ENCODE measurements at places on chromosomes 3 and 15.

DNA sequence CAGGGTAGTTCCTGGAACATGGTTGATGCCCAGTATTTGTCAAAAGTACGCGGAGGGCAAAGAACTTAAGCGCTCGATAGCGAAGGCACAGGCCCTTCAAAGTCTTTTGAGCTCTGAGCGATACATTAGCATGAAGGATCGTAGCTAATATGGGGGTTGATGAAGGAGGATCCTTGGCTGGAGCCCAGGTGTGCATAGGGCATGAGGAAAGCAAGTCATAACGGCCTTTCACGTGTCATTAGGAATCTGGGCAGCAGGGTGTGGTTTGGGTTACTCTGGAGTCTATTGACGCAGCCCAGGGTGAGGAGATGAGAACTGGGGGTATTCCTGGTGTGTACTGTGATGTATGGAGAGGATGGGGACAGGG lies 31.7 kb downstream of the SPINK8 start:
- DNase-seq, result no peak

GRCh38 chr15:70254311-70254869 lies 156.7 kb upstream of the TLE3 start:
- DNase-seq, result no peak

DNA sequence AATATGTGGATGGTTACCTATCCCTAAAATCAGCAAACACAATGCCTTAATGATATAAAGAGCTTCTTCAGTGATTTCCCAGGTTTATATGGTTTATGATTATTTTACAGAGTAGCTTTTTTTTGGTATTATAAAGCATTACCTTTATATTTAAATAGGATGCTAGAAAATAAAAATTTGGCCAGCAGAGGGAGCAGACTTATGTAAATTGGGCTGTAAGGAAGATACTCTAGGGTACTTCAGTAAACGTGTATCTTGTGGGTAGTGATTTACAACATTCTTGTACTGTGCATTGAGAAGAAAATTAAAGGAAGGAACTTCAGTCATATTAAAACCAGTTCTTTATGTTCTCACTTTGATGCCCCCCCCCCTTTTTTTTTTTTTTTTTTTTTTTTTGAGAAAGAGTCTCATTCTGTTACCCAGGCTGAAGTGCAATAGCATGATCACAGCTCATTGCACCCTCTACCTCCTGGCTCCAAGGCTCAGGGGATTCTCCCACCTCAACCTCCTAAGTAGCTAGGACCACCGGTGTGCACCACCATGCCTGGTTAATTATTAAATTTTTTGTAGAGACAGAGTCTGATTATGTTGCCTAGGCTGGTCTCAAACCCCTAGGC lies 167.9 kb downstream of the BBX start:
- DNase-seq, result no peak

DNA sequence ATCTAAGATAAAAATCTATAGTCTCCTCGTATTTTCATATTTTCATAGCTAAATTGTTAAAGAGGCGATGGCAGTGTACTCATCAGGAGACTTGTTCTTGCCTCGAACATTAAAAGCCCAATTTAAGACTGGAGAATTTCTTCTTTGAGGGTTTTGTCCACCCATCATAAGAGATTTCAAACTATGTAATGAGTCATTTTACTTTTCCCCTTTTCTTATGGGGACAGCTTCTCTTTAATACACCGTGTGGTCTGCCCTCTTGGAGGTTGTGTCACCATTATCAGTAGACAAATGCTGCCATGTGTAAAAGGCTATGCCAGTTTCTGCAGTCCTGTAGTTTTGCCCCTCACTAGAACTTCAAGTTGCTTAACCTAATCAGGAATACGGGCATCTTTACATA lies 16.9 kb downstream of the TGFBR2 start:
- no peak for DNase-seq

- no peak for DNase-seq
Observed at GRCh38 chr15:31374489-31374888, 47.9 kb downstream of the KLF13 start.

- DNase-seq, result no peak
Observed at GRCh38 chr3:58237941-58238681, 519 bp downstream of the ABHD6 start.

- no peak for DNase-seq
Observed at GRCh38 chr15:97959724-97960363, 659 bp upstream of the ARRDC4 start.

GRCh38 chr15:62093809-62094208 lies 27.0 kb downstream of the C2CD4A start:
- no peak for DNase-seq

DNA sequence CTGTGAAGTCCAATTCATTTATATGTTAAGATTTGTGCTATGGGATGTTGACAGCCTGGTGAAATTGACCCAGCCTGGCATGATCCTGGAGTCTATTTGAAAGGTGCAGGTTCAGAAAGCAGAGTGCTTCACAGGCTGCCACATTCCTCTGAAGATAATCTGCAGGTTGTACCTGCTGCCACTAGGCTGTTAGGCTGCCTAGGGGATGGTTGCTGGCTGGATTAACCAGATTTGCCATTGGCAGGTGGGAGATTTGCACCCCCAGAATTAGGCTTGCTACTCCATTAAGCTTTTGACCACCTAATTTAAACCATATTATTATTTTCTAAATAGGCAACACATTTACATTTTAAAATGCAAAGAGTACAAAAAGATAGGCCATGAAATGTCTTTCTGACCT lies 85.8 kb upstream of the RASGRP1 start:
- DNase-seq, result no peak

DNA sequence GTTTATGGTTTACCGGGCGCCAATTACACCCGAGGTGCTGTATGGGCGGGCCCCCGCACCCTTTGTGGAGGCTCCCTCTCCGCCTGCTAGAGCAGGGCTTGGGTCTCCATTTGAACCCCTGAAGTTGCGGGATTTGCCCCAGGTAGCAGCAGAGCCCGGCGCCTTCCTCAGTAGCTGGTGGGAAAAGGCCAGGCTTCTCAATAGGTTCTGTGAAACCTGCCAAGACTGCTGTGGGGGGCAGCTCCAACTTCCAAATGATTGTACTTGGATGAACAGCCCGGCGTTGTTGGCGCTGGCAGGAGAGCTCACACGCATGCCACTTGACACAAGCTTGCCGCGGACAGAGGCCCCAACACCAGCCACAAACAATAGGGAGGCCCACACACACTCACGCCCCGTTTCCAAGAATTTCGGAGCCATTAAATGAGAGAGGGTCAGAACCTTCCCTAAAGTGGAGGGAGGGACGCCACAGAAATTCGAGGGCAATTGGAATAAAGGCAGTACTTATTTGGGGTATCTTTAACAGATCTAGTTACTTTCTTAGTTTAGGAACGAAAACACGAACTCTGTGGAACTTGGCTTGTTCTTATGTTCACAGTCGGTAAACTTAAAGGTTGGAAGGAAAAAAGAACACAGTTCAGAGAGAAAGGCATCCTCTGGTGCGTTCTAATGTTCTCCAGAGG lies 1.4 kb downstream of the EPHB3 start:
- no peak for DNase-seq

GRCh38 chr15:60729850-60730458 lies 251.0 kb upstream of the ICE2 start:
- DNase-seq, result no peak

DNA sequence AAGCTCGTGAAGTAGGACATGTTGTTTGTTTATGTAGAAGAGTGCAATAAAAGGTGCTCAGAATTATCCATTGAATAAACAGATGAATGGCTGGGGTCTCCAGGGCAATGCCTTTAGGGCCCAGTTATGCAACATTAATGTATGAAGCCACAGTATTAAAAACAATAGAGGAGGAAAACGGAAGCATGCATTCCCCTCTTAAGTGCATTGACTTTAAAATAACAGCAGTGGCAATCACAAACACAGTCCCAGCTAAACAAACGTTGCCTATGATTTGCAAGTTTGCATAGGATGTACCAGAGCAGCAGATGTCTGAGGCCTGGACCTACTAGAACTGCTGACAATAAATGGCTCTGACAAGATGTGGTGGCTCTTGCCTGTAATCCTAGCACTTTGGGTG lies 60.6 kb upstream of the GCNT3 start:
- DNase-seq, result no peak

DNA sequence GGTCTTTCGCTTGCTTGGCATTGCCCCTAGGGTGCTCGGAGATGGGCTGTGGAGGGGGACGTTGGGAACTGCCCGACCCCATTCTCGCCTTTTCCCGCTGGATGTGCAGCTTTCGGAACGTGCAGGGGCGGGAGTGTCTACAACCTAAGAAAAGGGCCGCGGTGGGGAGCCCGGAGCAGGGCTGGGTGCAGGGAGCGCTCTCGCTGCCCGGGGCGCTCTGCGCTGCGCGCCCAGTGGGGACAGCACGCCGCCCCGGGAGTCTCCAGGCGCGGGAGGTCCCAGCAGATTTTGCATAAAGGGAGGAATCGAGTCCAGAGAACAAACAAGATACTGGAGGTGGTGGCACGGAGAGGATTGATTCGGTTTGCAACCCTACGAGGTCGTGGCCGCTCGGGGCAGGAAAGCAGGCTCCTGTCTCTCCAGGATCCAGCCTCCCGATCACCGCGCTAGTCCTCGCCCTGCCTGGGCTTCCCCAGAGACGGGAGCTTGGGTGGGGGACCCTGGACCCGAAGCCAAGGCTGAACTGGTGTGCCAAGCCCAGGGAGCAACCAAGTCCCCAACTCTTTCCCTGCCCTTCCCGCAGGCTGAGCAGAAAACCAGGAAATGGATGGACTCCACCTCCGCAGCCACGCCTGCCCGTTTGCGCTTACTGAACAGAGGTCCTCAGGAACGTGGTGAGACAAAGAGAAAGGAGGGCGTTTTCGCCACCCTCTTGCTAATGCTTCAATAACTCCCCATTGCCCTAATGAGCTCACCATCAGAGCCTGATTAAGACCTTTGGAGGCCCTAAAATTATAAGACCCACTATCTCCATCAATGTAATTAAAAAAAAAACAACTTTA lies 59.7 kb downstream of the NOX5 start:
- DNase-seq, result no peak

- no peak for DNase-seq
Observed at GRCh38 chr3:67655364-67656121, 1.1 kb upstream of the SUCLG2 start.

DNA sequence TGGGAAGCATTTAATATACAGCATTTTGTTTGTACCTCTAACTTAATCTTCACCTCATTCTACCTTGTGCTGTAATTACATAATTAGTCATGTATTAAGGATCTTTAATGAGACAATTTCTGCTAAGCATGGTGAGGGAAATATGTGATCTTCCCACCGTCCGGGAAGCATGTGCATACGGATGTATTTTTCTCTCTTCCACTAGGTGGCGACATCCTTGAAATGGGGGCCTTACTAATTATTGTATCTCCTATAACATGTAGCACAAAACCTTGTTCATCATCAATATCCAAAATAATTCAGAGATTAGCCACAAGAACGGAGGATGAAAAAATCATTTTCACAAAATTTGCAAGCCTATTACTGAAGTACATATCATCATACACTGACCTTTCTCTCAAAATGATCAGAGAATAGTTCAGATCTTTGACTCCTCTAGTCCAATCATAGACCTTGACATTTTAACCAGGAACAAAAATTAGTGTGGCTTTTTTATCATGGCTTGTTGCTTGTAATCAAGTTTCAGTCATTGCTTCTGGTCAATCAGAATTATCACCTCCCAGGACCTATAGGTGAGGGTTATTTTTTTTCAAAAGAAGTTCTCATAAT lies 148.9 kb upstream of the GBE1 start:
- DNase-seq, result no peak

- no peak for DNase-seq
Observed at GRCh38 chr3:122689587-122689986, 8.9 kb downstream of the PARP14 start.

GRCh38 chr3:27544372-27544865 lies 60.2 kb upstream of the SLC4A7 start:
- DNase-seq, result no peak

- no peak for DNase-seq
Observed at GRCh38 chr15:98649472-98650416, 1.4 kb downstream of the IGF1R start.

DNA sequence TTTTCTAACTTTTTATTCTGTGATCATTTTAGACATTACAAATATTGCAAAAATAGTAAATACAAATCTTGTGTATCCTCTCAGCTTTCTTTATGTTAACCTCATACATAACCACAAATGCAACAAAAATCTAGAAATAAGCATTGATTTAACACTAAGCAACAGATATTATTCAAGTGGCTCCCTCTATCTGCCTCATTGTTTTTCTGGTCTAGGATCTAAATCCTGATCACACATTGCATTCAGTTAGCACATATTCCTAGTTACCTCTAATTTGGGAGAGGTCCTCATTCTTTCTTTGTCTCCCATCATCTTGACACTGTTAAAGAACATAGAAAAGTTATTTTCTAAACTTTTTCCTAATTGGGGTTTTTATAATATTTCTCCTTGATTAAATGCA lies 1126.0 kb downstream of the ROBO2 start:
- no peak for DNase-seq

- DNase-seq, result no peak
Observed at GRCh38 chr15:70235347-70235746, 137.6 kb upstream of the TLE3 start.

GRCh38 chr15:38414357-38414756 lies 39.6 kb upstream of the FAM98B start:
- peak; percentile 7 for DNase-seq

- DNase-seq, result no peak
Observed at GRCh38 chr15:76994001-76994400, 925 bp upstream of the PSTPIP1 start.

Data from thoracic aorta (tissue), 2 donors.